ENCODE measurements at places on chromosomes 11 and 22.

DNA sequence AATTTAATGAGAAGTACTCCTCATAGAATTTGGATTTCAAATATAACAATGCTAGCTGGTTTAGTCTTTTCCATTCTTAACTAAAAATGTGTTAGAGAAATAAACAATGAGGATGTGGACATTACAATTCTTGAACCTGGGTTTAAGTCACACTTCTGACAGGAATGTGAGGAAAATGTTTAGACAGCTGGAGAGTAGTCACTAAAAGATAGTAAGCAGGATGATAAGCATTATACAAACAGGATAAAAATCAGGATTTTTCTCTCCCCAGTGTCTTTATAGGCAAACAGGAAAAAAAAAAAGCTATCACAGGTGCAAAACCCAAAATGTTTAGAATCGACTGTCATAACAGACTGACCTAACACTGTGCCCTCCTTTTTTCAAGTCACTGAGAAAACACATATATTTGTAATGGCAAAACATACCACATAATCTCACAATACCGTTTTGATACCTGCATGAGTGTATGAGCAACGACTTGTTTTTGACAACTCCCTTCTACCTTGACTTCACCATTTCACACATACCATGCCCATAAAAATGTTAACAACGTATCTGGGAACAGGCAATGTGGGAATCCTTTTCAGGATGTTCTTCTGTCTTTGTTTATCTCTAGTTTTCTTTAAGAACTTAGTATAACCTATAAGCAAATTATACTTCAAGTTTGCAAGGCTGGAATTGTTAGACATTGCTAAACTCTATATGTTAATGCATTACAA, 242.0 kb downstream of the SBF2 start:
- no peak for DNase-seq

GRCh38 chr11:69308491-69308911, 14.5 kb downstream of the MYEOV start:
- DNase-seq, result no peak

GRCh38 chr11:24206511-24206910, 290.3 kb upstream of the LUZP2 start:
- DNase-seq, result no peak

DNA sequence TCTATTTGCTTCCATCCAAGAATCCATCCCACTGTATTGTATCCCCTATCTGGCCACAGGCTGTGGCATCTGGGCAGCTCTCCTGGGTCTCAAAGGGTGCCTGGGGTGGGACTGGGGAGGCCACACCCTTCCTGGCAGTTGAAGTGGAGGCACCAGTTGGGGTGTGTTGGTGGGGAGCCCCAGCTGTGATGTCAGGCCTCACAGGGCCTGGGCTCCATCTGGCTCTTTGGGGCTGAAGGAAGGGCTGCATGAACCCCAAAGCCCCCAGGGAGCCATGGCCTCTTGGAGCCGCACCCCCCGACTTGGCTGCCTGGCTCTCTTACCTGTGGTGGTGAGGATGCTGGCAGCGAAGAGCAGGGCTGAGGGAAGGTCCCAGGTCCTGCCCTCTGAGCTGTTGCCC, 469 bp downstream of the KCNK7 start:
- DNase-seq, result no peak

- no peak for DNase-seq
Measured at GRCh38 chr11:64604458-64605243, 13.6 kb downstream of the SLC22A12 start.

DNA sequence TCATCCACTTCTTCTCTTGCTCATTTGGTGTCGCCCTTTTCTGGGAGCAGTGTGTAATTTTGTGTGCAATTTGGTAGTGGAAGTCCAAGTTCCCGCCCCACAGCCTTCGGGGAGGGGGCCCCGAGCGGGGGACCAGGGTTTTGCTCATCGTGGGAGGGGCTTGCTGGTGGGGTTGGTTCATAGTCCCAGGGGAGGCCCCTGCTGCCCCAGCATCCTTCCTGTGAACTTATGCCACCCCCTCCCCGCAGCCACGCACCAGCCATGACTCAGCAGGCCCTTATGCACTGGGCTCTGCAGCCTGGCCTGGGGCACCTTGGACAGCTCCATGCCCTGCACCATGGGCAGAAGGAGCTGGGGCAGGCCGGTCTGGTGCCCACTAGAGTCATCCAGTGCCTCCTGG, 1183.6 kb downstream of the BRD1 start:
- no peak for DNase-seq

- DNase-seq, result no peak
Measured at GRCh38 chr11:62372871-62373270, 35.6 kb downstream of the ASRGL1 start.

DNA sequence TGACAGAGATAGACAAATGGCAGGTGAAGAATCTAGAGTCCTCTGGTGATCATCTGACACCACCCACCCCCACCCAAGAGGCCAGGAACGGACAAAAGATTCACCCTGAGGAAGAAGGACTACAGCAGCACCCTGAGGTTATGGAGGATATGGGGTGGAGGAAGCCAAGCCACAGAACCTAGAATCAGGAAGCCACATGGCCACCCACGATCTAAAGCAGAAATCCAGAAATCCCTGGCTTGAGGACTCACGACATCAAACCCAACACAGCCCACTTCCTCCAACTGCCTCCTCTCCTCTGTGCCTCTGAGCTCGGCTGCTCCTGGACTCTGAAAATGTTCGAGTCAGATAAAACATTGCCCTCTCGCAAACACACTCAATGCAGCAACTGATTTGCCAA, 364.3 kb downstream of the SHANK2 start:
- no peak for DNase-seq

Data from CD8-positive, alpha-beta T cell (primary cell).